Left lung (tissue), 14 donors: ENCODE measurements at places on chromosomes 6 and 20.

DNA sequence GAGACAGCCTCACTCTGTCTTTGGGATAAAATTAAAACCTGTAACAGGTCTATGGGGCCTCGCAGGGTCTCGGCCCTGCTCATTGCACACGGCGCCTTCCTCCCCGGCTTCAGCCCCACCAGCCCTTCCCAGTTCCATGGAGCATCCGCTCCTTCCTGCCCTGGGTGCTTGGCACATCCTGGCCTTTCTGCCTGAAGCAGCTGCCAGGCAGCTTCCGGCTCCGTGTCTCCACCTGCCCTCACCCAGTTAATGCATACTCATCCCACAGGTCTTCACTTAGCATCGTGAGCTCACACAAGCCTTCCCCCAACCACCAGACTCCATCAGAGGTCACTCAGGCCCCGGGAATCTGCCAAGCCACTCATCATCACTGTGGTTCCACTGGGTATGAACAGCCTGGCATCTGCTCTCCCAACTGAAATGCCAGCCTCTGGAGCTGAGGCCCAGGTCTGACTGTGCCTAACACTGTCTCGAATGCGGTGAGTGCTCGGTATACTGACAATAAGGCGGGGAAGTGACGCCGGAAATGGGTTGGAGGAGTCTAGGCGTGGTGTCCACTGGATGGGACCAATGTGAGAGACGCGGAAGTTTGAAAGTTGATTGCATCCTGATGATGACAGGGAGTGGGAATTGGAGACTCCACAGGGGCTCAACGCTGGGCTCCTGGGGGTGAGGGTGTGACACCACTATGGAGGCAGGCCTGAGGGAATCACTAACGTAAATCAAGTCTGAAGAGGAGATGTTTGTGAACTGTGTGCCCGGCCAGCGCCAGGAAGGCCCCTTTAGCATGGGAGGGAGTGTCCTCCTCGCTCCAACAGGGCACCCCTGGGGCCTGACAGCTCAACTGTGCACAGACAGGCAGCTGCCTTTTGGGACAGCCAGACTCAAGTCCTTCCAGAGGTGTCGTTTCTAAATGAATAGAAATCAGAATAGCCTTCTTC is 245.8 kb downstream of the TTLL2 start:
- no peak for DNase-seq

- DNase-seq = peak; percentile 68
These were observed 1.1 kb upstream of the AFDN start for GRCh38 chr6:167825332-167826229.

DNA sequence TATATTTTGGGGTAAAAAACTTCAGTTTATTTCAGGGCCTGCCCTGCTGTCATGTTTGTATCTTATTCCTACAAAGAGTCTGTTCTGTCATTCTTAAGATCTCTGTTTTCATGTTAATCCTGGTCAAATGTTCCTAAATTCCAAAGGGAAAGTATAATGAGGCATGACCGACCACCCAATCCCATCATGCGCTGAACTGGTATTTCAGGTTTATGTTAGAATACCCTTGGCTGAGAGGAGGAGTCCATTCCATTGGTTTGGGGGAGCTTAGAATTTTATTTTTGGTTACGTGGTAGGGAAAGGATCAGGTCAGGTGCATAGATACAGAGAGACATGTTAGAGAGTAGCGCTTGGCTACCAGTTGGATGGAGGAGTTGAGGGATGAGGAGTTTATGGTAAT is 25.7 kb downstream of the CFAP61 start:
- DNase-seq = no peak

DNA sequence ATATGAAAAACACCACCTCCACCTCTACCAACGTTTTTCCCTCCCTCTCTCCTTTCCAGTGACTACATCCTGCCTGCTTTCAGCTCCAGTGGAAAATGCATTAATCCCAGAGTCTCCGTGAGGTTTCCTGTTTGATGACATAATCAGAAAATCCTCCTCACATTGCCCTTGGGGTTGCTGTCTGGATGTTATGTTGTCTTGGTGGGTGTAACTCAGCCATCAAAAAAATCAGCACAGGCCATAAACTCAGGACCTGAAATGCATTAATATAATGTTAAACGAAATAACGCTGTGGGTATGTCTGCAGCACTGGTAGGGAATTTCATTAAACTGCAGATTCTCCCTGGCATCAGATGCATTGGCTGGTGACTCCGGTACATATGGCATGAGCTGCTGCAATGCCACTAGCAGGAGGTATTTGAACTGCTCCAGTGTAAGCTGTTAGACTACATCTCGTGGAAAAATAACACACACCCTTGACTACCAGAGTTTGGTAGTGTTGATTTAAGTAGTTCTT is 297.8 kb downstream of the PRL start:
- DNase-seq = no peak

- DNase-seq = peak; percentile 85
These were observed 1.3 kb downstream of the CBLN4 start for GRCh38 chr20:56004007-56004406.

DNA sequence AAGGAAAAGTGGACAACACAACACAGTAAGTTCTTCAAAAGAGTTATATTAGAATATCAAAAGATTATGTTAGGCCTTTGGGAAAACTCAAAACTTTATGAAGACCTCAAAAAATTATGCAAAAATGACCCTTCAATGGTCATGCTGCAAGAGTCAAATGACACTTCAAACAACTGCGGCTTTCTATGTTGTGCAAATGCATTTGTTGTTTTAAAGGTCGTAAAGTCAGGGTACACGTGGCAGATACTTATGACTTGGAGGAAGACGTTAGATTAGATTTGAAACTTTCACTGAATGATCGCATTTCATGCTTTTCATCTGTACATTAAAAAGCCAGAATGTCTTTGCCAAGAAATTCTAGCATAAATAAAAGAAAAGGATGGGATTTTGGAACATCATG is 31.4 kb downstream of the BCAS1 start:
- DNase-seq = no peak

DNA sequence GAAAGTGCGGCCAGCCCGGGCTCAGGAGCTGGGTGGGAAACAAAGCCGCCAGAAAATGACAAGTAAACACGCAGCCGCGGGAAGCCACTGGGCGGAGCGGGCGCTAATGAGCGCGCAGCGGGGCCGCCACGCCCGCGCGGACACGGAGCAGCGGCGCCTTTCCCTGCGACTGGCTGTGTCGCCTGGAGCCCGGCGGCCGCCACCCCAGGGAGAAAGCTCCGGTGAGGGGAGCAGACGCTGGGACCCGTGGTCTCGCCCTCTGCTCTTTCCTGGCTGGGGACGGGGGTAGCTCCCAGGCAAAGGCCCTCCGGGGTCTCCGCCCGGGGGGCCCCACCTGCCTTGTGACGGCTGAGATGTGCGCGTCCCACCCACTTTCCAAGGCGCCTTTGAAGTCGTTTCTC is 54.9 kb downstream of the PRR18 start:
- DNase-seq = peak; percentile 94

- DNase-seq = no peak
These were observed 12.9 kb downstream of the THBS2 start for GRCh38 chr6:169240591-169241390.

GRCh38 chr20:62193079-62194025 is 10.5 kb downstream of the MTG2 start:
- DNase-seq = peak; percentile 46

- peak; percentile 51 for DNase-seq
These were observed 6.3 kb upstream of the GABRR2 start for GRCh38 chr6:89321131-89321970.

DNA sequence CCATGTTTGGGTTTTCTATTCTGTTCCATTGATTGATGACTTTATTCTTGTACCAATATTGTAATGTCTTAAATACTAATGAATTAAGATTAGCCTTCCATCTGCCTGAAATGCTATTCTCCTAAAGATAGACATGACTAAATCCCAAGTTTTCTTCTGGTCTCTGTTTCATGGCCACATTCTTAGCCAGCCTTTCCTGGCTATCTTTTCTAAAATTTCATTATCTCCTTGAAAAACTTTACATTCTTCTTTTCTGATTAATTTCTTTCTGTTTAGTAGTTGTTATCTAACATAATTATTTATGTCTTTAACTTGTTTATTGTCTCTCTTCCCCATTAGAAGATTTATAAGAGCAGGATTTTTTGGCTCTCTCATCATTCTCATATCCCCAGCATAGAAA is 4.4 kb upstream of the PRIM2 start:
- DNase-seq = no peak

GRCh38 chr6:7131390-7131789 is 23.6 kb downstream of the RREB1 start:
- no peak for DNase-seq

GRCh38 chr6:81144346-81144745 is 608.1 kb downstream of the TENT5A start:
- no peak for DNase-seq

- DNase-seq = no peak
These were observed 16.0 kb downstream of the ECT2L start for GRCh38 chr6:138811866-138812265.

- DNase-seq = no peak
These were observed 158.5 kb upstream of the PMEPA1 start for GRCh38 chr20:57868310-57868709.

- DNase-seq = no peak
These were observed 109.7 kb upstream of the STMND1 start for GRCh38 chr6:16991981-16992629.

DNA sequence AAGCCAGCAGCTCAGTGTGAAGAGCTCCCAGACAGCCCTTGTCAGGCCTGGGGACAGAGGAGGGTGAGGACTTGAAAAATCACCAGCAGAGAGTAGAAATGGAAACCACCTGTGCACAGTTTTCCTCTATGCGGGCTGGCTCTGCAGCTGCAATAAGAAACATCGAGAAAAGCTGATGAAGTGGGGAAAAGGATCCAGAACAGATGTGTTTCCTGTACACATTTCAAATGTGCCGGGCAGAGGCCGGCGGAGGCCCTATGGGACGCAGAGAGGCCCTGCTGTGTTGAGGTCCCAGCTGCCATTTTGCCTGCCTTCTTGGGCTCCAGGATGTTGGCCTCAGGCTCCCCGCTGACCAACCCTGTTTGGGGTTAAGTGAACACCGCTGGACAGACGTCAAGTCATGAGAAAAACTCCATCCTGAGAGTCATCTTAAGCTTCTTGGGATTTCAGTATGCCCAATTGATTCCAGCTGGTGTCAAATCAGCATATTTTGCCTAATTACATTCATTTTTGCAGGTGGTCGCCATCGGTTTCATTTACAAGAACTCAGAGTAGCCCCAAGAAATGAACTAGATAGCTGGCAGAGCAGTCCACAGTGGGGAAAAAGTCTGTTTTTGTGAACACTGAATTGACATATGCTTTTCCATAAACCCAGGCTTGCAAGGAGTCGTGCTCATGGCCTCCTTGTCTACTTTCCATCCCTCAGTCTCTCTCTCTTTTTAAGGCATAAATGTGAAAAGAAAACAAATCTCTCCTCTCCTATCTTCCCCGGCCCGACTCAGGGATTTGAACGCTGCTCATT is 150.4 kb upstream of the PHACTR3 start:
- DNase-seq = no peak

DNA sequence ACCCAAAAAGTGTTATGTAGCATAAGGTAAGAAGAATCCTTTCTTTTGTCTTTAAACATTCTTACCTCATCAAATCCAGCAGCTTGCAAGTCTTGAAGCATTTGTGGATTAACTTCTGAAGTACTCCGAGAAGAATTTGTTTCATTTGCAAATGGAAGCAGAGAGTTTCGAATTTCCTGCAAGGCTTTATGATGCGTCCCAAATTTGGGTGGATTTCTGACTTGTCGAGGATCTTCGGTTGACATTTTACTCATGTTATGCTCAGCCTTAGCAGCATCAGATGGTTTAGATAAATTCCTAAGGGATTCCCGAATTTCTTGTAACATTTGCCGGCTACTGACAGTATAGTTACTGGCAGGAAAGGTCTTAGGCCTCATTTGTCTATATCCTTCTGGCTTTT is 16.2 kb downstream of the LATS1 start:
- DNase-seq = no peak

DNA sequence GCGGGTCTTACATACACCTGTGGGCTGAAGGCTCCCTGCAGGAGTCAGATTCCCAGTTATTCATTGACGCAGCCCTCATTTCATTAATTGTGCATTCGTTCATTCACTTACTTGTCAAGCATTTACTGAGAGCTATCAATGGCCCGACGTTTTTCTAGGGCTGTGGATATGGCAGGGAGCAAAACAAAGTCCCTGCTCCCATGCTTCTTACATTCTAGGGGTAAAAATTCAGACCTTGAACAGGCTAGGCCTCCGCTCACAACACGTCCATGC is 369 bp upstream of the NSFL1C start:
- DNase-seq = no peak

GRCh38 chr20:41174373-41174772 is 37.0 kb downstream of the PLCG1 start:
- no peak for DNase-seq

- no peak for DNase-seq
These were observed 173.2 kb downstream of the CDH26 start for GRCh38 chr20:60131375-60131774.

DNA sequence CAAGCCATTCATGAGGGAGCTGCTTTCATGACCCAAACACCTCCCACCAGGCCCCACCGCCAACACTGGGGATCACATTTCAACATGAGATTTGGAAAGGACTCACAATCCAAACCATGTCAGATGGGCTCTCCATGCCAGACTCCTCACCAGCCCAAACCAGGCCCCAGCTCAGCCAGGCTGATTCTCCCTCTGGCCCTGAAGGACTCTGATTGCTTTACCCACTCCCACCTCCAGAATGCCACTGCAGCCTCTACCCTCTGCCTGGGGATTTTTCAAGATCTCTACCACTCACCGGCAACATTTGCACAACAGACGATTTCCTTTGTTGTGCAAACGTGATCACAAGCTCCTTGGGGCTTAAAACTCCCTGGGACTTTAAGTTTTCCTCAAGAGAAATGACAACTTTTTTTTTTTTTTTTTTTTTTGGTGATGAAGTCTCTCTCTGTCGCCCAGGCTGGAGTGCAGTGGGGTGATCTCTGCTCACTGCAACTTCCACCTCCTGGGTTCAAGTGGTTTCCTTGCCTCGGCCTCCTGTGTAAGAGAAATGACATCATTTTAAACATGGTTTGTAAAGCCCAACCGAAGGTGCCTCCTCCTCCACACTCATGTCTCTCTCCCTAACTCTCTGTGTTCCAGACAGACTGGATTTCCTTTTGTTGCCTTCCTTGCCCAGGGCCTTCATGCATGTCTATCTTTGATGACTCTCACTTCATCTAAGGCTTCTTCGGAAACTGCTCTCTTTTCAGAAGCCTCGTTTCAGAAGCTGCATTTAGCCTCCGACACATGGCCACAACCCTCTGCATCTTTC is 147.0 kb downstream of the CDH26 start:
- DNase-seq = no peak

GRCh38 chr6:147384029-147384428 is 124.5 kb upstream of the SAMD5 start:
- DNase-seq = no peak

DNA sequence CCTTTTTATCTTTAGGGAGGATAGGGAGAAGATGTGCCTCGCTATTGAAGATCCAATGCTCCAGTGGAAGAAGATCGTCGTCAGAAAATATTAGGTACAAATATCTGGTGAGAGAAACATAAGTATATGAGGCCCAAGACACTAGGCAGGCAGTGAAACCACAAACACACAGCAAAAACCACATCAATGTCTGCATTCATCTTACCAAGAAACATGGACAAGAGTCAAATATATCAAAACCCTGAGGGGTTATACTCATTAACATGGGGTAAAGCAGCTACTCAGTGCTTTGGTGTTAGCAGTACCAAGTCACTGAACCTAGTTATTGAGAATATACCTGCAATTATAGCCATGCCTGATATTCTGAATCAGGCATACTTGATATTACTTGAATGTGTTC is 101.4 kb upstream of the FAM184A start:
- no peak for DNase-seq
